Stimulated activated naive CD8-positive, alpha-beta T cell treated with anti-CD3 and anti-CD28 coated beads, Interleukin-15, Interleukin-2, amounts not matched to agents 100 U/mL and 50 U/mL, for 24 hours (primary cell): ENCODE measurements at places on chromosomes 7 and 10.

GRCh38 chr10:130658687-130659290 lies 522.6 kb downstream of the GLRX3 start:
- DNase-seq, result no peak

DNA sequence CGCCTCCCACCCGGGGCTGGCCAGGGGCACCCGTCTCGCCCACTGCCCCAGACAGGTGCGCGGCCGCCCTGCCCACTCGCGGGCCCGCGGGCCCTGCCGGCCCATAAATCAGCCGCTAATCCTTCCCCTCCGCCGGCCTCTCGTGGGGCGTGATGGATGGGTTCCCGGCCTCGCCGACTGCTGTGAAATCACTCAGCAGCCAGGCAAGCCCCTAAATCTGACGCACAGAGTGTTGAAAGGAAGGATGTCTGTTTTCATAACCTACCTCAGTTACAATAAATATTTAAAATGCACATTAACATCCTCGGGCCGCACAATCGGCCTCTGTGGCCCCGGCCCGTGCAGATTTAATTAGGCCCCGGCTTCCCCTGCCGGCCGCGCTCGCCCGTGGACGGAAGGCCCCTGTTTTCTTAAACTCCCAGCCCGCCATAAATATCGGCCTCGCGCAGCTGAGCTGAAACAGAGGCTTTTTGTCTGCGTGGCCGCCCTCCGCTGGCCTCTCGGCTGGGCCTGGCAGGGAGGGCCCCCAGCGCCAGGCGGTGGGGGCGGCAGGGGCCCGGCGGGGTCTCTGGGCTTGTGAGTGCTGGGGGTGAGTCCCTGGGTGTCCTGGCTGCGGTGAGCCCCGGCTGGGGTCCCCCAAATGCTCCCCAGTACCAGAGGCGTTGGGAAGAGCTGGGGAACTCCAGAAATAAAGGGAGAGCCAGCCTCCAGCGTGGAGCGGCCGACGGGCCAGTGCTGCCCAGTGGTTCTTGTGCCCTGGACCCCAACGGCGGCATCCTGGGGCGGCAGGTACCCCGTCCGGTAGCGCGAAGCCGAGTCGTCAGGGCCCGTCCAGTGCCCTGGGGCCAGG lies 90.7 kb downstream of the UNCX start:
- no peak for DNase-seq

- DNase-seq, result no peak
These were observed 126.0 kb upstream of the GDF10 start for GRCh38 chr10:47173929-47174442.

DNA sequence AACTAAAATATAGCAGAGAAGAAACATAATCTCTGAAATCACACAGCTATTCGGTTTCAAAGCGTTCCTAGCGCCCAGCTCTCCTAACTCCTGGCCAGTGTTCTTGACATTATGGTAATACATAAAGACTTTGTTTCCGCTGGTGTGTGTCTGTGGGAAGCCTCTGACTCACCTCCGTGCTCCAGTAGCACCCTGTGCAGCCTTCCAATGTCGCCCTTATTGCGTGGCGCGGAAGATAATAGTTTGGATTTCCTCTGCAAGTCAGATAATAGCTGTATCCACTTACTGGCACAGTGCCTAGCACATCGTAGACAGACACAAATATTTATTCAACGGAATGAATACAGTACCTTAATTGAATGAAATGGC lies 570 bp downstream of the BMS1 start:
- peak; percentile 30 for DNase-seq
